ENCODE measurements at places on chromosomes 12 and 14. TPM values are rescaled to one million over a fixed set of nuclear protein-coding genes. Genes with fewer than 3 reads are reported as not detected.

DNA sequence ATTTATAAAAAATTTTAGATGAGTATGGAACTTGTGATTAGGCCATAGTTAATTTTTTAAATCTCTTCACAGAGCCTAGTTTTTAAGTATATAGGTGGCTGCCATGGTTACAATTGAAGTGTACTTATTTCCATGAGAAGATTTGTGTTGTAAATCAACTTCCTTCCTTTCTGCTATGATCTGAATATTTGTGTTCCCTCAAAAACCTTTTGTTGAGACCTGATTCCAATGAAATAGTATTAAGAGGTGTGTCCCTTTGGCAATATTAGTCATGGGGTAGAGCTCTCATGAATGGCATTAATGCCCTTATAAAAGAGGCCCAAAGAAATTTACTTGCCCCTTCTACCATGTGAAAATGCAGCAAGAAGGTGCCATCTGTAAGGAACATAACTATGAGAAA lies 28.8 kb downstream of the ETNK1 start:
- DNase-seq: no peak

Gene SRRM4
- total RNA-seq: not detected

Gene SPRING1
- total RNA-seq: 38.0 TPM

DNA sequence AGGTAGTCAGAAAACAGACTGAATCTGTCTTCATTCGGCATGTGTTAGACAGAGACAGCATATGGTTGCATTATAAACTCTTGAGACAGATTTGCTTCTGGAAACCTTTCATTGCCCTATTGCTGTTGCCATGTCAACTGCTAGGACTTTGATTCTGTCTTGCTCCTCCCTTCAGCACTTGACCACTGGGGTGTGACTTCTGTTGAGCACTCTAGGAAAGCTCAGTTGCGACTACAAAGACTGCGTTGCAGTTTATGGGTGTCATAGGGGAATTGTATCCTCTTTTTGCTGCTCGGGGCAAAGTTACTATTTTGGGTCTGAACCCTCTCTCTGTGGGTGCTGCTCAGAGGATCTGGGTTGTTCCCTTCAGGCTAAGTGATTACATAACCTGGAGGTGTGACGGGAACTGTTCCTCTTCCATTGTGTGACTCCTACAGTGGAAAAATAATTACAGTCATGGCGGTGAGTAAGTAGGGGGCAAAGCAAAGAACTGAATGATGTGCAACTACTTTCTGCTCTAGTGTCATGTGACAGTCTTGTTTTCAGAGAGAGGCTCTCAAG lies 44.3 kb upstream of the TRIM9 start:
- DNase-seq: peak; percentile 3

GRCh38 chr14:51208982-51209381 lies 31.1 kb upstream of the TMX1 start:
- no peak for DNase-seq

Gene GNB3
- 1.6 TPM for total RNA-seq

- DNase-seq: peak; percentile 34
Observed at GRCh38 chr14:35362911-35363374, 41.6 kb downstream of the NFKBIA start.

DNA sequence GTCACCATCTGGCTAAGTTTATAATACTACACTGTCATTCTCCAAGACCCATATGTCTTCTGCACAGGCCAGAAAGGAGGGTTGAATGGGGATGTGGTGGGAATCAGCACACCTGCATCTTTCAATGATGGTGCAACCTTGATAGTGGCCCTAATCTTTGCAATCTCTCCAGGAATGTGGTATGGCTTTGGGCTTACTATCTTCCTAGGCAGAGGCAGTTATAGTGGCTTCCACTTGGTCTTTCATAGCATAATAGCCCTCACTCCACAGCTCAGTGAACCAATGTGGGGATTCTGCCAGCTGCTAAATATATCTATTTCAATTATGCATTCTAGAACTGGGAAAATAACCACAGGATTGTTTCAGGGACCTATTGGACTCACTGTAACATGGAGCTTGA lies 61.8 kb upstream of the ATP2B1 start:
- no peak for DNase-seq

DNA sequence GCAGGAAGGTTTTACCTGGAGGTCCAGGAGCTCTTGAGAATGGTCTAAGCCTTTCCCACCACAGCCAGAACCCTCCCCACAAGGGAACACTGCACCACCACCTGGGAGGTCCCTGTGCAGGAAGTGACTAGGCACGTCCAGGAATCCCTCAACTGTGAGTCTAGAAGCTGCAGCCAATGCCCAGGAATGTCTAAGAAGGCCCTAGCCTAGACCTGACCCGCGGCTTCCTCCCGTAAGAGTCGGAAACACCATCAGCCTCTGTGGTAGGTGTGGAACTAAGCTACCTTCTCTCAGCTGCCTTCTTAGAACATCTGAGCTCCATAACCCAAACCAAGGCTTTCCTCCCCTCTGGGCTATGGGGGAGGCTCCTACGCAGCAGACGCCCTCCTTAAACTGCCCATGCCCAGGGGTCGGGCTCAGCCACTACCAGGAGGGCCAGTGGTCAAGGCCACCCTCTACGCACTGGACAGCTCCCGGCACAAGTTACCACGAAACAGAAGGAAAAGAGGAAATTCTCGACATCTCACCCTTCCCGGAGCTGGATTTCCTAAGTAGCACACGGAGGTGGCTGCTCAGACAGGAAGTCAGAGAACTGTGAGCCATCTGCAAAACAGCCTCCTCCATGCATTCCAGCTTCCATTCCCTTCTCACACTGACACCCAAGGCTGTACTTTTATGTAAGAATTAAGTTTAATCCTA lies 25.5 kb downstream of the ZFYVE21 start:
- DNase-seq: peak; percentile 51

DNA sequence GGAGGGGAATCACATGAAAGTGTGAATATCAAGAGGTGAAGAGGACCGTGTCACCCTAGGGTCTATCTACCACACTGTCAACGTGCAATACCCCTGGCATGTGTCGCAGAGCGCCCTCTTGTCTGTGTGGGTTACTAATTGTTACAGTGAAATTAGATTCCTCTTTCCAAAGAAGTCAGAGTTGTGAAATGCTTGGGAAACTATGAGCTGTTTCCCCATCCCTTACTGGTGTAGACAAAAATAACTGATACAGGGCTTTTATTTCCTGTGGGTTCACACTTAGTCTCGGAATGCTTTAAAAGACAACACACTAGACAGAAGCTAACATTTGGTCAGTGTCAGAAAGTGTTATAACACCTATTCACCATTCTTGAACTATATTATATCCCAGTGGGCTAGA lies 597.3 kb downstream of the NRXN3 start:
- DNase-seq: no peak

GRCh38 chr12:113812411-113813228 lies 153.5 kb downstream of the RBM19 start:
- DNase-seq: no peak

- no peak for DNase-seq
Observed at GRCh38 chr12:54692353-54692752, 44.2 kb upstream of the DCD start.

Gene IL31
- not detected for total RNA-seq

GRCh38 chr12:121196902-121197301 lies 13.0 kb upstream of the P2RX4 start:
- DNase-seq: peak; percentile 36

DNA sequence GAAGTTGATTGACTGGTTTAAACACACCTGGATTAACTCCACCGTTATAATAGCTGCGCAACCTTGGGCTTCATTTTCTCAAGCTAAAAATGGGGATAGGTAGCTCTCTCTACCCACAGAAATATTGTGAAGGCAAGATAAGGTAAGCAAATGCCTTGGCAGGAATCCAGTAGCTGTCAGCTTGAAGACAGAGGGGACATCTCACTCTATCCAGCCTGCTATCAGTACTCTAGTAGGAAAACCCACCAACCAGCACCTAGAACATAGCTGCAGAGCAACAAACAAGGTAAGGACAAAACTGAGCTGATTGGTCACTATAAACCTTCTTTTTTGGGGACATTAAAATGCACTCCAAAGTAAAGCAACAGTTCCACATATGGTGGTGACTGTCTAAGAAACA lies 7.7 kb downstream of the CSRP2 start:
- DNase-seq: no peak

- DNase-seq: no peak
Observed at GRCh38 chr14:61884711-61885110, 122.5 kb downstream of the SNAPC1 start.

Gene STAC3
- total RNA-seq: 0.27 TPM

Gene CCDC60
- not detected for total RNA-seq

GRCh38 chr14:55430024-55430690 lies 10.3 kb downstream of the TBPL2 start:
- DNase-seq: peak; percentile 61

- DNase-seq: no peak
Observed at GRCh38 chr12:9649532-9649940, 20.0 kb upstream of the CLEC2D start.

Gene GPR84
- not detected for total RNA-seq

GRCh38 chr14:101076451-101077198 lies 173.1 kb upstream of the RTL1 start:
- DNase-seq: no peak

- DNase-seq: no peak
Observed at GRCh38 chr12:92175961-92176360, 30.3 kb upstream of the BTG1 start.

DNA sequence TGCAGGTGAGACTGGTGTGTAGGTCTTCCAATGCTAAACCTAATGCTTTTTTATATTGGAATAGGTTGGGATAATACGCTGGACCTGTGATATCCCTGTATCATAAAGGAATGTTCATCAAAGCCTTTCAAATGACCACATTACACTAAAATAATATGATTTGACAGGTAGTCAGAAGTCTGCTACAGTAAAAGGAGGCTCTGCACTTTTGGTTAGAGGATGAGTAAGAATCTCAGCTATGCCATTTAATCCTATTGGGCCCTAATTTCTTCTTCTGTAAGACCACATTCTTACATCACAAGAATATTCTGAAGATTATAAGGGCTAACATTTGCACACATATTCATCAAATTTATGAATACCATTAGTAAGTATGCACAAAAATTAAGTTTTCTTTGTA lies 250.5 kb upstream of the FLRT2 start:
- DNase-seq: no peak
